ENCODE measurements at places on chromosomes 13 and 19.

GRCh38 chr13:27283906-27284493, 13.4 kb downstream of the RASL11A start:
- DNase-seq = no peak

- DNase-seq = no peak
Observed at GRCh38 chr19:30411714-30412113, 39.5 kb downstream of the ZNF536 start.

- no peak for DNase-seq
Observed at GRCh38 chr19:49949742-49950589, 11.0 kb downstream of the SIGLEC11 start.

- DNase-seq = no peak
Observed at GRCh38 chr19:48560095-48560530, 8.1 kb downstream of the SULT2B1 start.

GRCh38 chr19:50980208-50980607, 3.5 kb downstream of the KLK7 start:
- DNase-seq = no peak

- no peak for DNase-seq
Observed at GRCh38 chr19:7395360-7396066, 46.8 kb downstream of the ARHGEF18 start.

- DNase-seq = no peak
Observed at GRCh38 chr13:41650706-41651105, 193.4 kb downstream of the RGCC start.

GRCh38 chr19:3771906-3772455, at the start of gene RAX2:
TSS of gene RAX2 (minus strand) at chr19:3772228. CDS start at chr19:3771742, 486 bp downstream.
- DNase-seq = no peak

DNA sequence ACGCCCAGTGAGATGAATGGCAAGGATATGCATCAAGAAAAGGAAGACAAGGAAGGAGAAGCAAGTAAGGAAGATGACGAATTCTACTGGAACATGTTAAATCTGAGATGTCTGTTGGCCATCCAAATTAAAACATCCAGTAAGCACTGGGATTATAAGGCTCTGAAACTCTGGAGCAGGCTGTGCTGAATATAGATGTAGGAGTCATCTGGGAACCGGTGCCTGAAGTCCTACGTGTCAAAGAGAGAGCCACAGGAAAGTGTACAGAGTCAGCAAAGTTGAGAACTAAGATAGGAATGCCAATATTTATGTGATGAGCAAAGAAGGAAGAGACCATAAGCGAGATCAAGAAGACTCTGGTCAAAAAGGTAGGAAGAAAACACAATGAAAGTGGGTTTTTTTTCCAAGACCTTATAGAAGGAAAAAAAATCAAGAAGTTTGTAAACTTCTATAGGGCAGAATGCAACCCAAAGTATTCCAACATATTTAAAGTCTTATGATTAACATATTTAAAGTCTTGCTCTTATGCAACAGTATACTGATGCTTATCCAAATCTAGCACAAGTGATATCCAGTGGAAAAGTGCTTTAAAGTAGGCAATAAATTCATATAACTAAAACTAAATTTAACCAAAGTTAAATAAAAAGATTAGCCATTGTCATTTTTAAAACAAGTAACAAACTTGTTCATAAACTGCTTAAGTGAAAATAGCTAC, 51.2 kb upstream of the EEF1AKMT1 start:
- DNase-seq = no peak

DNA sequence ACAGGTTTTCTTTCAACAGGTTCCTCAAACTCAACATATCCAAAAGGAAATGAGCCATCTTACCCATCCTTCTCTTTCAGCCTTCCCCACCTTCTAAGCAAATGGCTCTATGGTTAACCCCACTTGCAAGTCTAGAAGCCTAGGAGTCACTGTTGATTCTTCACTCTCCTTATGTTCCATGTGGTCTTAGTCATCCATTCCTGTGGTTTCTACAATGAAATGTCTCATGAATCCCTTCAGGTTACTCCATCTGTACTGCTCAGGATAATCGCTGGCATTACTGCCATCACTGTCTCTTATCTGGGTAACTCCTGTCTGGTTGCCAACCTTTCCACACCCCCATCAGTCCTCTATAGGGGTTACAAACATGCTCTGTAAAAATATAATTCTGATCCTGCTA, 381.3 kb downstream of the ENOX1 start:
- no peak for DNase-seq

DNA sequence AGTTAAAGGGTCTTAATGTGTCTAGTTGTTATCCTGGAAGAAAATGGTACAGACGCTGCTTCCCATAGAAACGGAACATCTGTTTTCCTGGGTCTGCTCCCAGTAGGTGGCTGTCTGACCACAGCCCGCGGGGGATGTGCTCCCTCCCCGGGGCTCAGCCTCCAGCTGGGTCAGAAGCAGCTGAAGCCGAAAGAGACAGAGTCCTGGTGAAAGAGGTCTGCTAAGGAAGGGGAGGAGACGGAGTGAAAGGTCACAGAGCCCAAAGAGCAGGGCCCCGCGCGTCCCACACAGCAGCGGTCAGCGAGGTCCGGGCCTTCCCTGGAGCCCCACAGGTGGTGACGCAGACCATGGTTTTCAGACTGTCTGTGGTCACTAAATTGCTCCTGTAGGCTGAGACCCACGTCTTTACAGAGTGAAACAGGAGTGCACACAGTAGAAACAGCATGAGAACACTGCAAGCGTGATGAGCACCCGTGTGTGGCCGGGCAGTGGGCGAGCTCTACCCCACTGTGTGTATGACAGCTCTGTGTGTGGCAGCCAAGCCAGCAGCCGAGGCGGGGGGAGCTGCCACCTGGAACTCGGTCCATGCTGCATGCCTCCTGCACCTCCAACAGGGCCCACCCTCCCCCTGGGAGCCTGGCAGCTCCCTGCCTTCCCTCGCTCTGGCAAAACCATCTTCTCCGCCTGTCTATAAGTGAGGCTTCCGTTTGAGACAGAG, 52.0 kb upstream of the C13orf46 start:
- no peak for DNase-seq

DNA sequence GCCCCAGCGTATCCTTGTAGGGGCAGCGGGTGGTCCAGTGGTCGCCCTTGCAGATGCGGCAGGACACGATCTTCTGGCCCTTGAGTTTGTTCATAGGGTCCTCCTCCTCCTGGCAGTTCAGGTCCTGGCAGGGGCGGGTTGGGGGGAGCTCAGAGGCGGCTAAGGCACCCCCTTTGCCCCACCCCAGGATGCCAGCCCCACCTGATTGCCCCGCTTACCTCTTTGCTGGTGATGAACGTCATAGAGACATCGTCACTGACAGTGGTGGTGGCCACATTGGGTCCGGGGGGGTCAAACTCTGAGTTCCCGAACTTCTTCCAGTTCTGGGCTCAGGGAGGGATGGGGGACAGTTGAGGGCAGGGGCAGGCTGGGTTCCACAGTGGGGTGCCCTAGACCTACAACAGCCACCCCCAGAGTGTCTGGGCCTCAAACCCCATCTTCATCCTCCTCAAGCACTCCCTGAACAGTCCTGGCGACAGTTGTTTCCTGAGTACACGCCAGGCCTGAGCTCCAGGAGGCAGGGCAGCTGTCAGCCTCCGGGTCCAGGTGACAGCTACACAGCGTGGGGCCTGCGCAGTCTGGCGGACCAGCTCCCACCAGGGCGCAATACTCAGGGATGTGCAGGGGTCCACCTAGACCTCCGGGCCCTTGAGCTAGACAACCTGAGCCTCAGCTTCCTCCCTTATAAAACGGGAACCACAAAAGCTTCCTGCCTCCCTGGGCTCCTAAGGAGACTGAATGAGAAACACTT, 2.7 kb downstream of the EIF3G start:
- no peak for DNase-seq

GRCh38 chr13:26660766-26661165, 99.8 kb downstream of the GPR12 start:
- DNase-seq = no peak

DNA sequence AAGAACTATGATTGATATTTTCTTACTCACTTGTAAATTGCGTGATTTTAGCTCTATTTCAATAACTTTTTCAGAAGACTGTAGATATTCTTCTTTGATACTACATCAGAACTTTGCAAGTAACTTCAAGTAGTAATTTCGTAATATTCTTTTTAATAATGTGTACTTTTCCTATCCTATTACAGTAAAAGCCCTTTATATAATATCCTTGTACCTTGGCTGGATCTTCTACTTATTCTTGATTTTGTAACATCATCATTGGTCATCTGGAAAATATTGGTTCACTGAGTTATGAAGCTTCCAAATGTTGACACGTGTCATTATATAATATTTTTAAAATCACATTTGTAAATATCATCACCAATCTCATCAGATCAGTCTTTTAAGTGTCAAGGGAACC, 32.4 kb downstream of the POLR1D start:
- no peak for DNase-seq

DNA sequence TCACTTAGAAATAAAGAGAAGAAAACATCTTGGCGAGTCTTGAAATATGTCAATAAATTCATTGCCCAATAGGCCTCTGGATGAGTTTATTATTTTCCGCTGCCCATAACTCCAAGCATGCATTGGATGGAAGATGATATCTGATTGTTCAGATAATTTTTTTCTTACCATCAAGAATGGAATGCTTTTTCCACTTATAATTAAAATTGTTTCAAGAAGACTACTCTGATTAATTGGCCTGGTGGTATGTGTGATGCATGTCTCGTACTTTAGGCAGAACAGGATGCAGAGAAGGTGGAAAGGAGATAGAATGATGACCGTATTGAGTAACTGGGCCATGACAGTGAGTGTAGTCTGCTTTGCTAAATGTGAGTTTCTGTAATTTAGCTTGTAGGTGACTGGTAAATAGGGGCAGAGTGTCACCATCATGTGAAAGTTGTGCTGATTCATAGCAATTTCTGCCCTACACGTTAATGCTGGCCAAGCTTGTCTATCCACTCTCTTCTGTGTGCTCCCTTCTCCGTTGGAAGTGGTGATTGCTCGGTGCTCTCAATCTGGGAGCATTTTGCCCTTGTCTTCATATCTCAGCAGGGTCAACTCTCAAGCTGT, 13.5 kb upstream of the SPATA13 start:
- no peak for DNase-seq

GRCh38 chr19:18496980-18497256, 25.0 kb downstream of the ELL start:
- no peak for DNase-seq

GRCh38 chr13:104289400-104289799, 1223.2 kb upstream of the SLC10A2 start:
- DNase-seq = no peak

GRCh38 chr19:52170863-52171320, 529 bp downstream of the ZNF836 start:
- DNase-seq = no peak

- no peak for DNase-seq
Observed at GRCh38 chr19:2982561-2982960, 5.2 kb downstream of the TLE6 start.

GRCh38 chr19:49685845-49686332, 3.5 kb upstream of the ADM5 start:
- no peak for DNase-seq

DNA sequence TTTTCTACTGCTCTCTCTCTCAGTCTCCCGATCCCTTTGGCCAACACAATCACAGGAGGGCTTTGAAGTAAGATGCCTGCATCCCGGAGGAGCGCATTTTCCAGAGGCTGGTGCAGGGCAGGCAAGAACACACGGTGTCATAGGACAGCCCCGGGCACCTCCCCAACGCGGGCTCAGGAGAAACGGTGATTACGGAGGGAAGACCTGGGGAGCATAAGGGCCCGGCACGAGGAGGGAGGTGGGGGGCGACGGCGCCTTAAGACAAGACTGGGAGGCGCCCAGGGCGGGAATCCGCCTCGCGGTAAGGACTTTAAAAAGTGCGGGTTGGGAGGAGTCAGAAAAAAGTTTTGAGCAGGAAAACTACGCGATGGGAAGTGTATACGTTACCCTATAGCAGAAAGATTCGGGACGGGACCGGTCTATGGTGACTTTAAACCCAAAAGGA, 18.7 kb upstream of the ZNF888 start:
- DNase-seq = no peak

DNA sequence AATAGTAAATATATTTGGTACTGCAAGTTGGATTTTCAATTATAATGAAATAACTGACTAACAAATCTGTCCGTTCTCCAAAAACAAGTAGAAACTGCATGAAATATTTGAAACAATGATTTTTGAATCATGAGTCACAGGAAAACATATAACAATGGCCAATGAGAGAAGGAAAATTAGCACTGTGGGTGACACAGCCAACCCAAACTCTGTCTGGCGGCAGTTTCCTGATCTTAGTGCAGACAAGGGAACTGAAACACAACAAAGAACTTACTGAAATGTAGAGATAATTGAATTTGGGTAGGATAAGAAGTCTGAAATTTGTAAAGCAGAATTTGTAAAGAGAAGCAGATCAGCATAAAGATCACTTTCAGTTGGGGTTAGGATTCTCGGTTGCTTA, 2743.3 kb upstream of the PCDH20 start:
- no peak for DNase-seq

GRCh38 chr19:30744741-30745475, 372.7 kb downstream of the ZNF536 start:
- no peak for DNase-seq

DNA sequence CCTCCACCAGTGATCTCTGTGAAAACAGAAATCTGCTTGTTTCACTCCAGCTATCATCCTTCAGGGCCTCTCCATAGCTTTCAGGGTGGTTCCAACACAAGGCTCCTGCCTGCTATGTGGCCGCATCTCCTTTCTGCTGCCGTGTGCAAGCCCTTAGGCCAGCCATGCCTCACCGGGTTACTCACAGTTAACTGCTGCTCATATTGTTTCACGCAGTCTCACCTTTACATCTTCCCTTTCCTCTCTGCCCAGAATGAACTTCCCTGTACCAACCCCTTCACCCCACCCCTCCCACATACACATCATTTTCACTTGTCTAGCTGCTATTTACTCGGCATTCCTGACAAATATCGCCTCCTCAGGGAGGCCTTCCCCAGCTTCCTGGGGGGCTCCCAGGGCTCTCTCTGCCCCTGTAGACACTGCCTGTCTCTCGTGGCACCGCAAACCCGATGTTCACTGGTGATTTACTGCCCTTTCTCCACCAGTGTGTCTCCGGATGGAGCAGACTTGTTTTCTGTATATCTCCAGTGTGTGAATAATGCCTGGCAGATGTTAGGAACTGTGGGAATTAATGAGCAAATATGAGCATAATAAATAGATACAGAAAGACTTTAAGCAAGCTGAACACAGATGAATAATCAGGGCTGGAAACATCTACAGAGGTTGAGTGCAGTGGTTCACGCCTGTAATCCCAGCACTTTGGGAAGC, 39.3 kb upstream of the GPR183 start:
- DNase-seq = no peak

- no peak for DNase-seq
Observed at GRCh38 chr13:93861818-93862217, 617.7 kb downstream of the DCT start.

- no peak for DNase-seq
Observed at GRCh38 chr13:32902029-32902780, 114.0 kb upstream of the KL start.

DNA sequence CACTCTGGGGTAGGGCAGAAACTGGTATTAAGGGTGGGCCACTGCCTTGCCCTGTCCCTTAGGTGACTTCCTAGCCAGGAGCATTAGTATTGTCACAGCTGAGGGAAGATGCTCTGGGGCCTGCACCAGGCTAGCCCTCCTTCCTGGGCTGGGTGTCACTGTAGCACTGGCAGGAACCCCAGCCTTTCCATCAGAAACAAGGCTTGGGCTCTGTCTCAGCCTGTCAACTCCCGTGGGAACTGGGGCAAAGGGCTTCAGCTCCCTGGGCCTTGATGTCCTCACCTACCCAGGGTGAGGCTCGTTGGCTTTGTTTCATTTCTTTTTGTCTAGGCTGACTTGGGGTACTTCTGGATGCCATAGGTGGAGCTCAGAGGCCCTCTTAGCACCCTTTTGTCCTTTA, 18.0 kb downstream of the PAF1 start:
- no peak for DNase-seq

Data from activated gamma-delta T cell (primary cell).